T follicular helper cell (primary cell): ENCODE measurements at places on chromosomes 12 and 14.

GRCh38 chr14:77541905-77542304 lies 43.3 kb upstream of the ISM2 start:
- DNase-seq: no peak

DNA sequence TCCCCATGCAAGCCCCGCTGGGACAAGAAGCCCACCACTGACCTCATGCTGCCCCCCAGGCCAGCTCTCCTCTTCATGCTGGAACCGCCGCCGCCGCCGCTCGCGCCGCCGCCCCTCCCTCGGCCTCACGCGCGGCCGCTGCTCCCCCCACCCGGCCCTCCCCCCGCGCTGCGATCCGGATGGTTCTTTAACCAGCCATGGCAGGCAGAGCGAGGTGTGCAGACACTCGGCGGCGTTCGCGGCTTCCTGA lies at the start of gene DCAF5:
DCAF5 (minus strand) TSS at position 218 of the 250 bp plus-strand sequence; CDS start at position 77, 141 bp downstream.
- peak; percentile 90 for DNase-seq

GRCh38 chr12:131965073-131965472 lies 15.3 kb downstream of the EP400 start:
- DNase-seq: no peak

GRCh38 chr12:23533699-23534098 lies 415.8 kb downstream of the SOX5 start:
- no peak for DNase-seq

GRCh38 chr12:104680070-104680469 lies 223.3 kb downstream of the CHST11 start:
- DNase-seq: no peak

- no peak for DNase-seq
Measured at GRCh38 chr14:94448071-94448808, 4.4 kb downstream of the SERPINA11 start.

GRCh38 chr12:48441069-48441468 lies 31.3 kb upstream of the ANP32D start:
- DNase-seq: no peak

GRCh38 chr14:42488965-42489364 lies 882.3 kb downstream of the LRFN5 start:
- DNase-seq: no peak

DNA sequence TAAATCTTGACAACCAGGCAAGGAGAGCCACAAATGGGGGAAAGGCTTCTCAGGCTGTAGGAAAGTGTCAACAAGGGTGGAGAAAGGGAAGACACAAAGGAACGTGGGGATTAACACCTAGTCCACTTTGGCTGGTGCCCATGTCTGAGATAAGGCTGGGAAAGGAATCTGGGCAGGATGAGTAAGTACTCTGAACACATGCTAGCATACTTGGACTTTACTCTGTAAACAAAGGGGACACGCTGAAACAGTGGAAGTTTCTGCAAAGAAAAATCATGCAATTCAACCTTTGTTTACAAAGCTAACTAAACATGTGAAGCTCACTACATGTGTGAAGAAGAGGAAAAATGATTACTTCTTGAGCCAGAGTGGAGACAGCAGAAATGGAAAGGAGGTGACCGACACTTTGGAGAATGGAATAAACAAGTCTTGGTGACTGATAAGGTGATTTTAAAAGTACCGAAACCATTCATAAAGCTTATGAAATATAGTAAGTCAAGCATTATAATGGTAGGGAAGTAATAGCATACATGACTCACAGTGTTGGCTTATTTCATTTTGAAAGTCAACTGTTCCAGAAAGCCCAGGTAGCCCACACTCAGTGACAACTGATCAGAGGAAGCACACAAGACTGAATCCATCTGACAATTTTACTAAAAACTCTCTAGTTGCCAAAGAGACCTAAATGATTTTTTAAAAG lies 13.2 kb downstream of the CPNE8 start:
- DNase-seq: no peak

DNA sequence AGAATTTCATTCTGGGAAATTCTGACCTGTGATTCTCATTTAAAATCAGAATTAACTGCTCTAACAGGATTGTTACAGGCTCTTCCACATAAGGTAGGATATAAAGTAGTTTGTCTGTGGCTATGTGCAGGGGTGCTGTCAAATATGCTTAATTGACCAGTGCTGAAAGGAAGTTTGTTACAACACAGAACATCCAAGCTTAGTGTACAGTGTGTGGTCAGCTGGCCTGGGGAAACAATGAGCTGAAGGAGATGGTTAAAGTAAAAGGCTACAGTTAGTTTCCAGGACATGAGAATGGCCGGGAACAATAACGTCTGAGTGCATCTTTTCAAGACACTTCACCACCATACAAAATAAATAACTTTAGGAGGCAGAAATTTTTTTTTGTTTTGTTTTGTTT lies 68.0 kb downstream of the PKP2 start:
- DNase-seq: no peak

DNA sequence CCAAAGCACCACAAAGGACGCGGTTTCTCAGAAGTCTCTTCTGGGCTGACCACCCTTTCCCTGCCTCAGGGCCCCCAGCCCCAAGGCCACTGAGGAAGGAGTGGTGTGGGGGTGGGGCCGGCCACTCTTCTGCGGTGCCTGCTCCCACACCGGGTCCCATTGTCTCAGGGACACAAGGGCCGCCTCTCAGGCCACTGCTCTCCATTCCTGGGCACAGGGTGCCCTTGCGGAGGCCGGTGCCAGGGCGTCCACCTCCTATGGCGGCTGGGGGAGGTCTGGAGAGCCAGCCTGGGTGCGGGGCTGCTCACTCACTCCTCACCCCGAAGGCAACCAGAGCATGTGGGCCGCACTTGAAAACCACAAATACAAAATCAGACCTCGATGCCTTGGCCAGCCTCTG lies 44.1 kb downstream of the PRIMA1 start:
- DNase-seq: no peak

- no peak for DNase-seq
Measured at GRCh38 chr12:118425364-118425763, 49.0 kb downstream of the SUDS3 start.

DNA sequence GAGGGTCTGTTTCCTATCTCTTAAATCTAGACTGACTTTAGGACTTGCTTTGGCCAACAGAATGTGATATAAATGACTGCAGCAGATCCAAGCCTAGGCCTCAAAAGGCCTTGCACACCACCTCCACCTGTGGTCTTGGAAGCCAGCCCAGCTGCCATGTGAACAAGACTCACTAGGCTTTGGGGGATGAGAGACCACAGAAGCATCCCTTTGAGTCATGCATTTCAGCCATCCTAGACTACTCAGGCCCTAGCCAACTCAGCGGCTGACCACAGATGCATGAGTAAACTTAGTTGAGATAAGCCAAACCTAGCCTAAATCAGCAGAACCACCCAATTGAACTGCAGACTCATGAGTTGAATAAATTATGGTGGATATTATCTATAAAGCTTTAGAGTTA lies 87.7 kb downstream of the KCNH5 start:
- no peak for DNase-seq

DNA sequence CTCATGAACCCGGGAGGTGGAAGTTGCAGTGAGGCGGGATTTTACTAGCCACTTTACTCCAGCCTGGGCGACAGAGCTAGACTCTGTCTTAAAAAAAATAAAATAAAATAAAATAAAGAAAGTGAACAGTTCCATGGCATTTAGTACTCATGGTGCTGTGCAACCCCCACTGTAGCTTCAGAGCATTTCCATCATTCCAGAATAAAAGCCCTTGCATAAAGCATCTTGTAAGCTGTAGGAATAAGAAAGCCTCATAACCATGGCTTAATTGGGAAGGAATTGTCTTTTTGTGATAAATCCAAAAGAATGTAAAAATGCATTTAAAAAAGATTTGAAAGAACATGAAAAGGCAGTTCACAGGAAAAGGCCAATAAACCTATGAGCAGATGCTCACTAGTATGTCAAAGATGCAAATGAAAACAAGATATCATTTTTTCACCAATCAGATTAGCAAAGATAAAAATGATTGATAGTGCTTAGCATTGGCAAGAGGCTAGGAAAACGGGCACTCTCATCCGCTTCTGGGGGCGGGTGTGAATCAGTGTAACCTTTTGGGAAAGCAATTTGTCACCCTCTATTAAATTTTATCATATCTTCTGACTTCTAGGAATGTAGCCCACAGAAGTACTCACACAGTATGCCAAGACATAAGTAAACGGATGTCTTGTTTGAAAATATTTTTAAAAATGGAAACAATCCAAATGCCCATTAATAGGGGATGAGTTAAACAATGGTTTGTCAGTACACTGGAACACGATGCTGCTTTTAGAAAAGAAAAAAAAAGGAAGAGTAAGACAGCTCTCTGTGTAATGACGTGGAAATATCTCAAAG lies 46.6 kb downstream of the CFAP251 start:
- DNase-seq: no peak

- DNase-seq: no peak
Measured at GRCh38 chr12:66120477-66120876, 10.1 kb downstream of the LLPH start.

GRCh38 chr12:49609875-49610154 lies 4.4 kb upstream of the FAM186B start:
- DNase-seq: no peak
